ENCODE measurements at places on chromosomes 1 and 21. TPM values are rescaled to one million over a fixed set of nuclear protein-coding genes. Genes with fewer than 3 reads are reported as not detected.

Gene KCNT2
- 0.09 TPM for total RNA-seq

Gene ST6GALNAC3
- 23.7 TPM for total RNA-seq

Gene TEDDM1
- total RNA-seq: not detected

Gene TATDN3
- 9.3 TPM for total RNA-seq

Gene DMRTA2
- total RNA-seq: not detected

Gene LCE3C
- total RNA-seq: not detected

Gene LIN28A
- total RNA-seq: not detected

Gene AIRE
- total RNA-seq: under 0.01 TPM

Gene PTAFR
- 0.09 TPM for total RNA-seq

Gene SLC30A10
- total RNA-seq: not detected

Gene TIE1
- 694 TPM for total RNA-seq

Data from endothelial cell of coronary artery (primary cell).